ENCODE measurements at places on chromosomes 7 and 10.

DNA sequence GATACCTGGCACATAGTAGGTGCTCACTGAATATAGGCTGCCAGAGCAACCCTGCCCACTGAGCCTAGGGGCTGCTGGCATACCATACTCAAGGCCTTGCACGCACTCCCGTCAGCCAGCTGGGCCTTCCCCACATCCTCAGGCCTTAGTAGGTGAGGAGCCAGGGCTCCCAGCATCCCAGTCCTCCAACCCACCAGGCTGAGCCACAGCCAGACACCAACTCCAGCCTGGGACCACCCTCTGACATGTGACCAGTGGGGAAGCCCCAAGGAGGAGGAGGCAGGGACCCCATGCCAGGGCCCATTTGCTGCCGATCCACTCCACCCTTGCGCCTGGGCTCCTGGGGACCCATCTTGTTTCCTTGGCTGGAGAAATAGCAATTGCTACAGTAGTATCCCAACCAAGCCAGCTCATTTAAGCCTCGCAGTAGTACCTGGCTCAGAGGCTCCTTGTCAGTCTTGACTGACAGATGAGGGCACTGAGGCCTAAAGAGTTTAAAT lies 11.4 kb downstream of the SLIT1 start:
- no peak for DNase-seq

DNA sequence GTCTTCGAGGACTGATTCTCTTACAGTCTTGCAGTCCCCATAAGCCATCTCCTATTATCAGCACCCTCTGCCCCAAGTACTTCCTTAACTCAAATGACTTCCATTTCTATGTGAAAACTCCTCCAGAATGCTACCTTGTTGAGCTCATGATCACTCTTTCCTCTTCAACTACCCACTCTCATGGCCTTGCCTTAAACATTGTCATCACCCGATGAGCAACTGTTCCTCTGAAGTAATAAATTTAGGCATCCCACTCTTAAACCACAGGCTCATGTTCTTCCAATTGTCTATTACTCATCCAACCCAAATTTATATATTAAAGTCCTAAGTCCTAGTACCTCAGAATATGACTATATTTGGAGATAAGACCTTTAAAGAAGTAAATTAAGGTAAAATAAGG lies 152.9 kb downstream of the C1GALT1 start:
- DNase-seq: no peak

DNA sequence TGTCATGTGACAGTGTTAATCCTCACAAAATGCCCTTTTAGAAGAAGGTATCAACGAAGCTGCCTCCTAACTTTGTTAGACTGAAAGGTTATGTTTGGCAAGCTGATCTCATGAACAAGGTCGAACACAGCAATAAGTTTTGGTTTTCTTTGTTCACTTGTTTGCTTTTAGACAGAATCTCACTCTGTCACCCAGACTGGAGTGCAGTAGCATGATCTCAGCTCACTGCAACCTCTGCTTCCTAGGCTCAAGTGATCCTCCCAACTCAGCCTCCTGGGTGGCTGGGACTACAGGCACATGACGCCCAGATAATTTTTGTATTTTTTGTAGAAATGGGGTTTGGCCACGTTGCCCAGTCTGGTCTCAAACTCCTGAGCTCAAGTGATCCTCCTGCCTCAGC lies 1.1 kb downstream of the STRA8 start:
- no peak for DNase-seq

DNA sequence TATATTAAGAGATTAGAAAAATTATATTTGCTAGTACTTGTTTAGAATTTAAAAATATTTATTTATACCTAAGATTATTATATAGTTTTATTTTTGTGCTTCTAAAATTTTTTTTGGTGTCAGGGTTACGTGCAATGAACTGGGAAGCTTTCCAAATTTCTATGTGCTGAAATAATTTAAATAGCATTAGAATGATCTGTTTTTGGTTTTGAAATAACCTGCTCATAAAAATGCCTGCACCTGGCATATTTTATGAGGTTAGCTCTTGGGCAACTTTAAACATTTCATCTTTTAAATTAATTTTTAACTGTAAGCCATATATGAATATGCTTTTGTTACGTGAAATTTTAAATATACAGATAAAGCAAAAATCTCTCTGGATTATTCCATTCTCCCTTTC lies 482.5 kb downstream of the GLRX3 start:
- DNase-seq: no peak

DNA sequence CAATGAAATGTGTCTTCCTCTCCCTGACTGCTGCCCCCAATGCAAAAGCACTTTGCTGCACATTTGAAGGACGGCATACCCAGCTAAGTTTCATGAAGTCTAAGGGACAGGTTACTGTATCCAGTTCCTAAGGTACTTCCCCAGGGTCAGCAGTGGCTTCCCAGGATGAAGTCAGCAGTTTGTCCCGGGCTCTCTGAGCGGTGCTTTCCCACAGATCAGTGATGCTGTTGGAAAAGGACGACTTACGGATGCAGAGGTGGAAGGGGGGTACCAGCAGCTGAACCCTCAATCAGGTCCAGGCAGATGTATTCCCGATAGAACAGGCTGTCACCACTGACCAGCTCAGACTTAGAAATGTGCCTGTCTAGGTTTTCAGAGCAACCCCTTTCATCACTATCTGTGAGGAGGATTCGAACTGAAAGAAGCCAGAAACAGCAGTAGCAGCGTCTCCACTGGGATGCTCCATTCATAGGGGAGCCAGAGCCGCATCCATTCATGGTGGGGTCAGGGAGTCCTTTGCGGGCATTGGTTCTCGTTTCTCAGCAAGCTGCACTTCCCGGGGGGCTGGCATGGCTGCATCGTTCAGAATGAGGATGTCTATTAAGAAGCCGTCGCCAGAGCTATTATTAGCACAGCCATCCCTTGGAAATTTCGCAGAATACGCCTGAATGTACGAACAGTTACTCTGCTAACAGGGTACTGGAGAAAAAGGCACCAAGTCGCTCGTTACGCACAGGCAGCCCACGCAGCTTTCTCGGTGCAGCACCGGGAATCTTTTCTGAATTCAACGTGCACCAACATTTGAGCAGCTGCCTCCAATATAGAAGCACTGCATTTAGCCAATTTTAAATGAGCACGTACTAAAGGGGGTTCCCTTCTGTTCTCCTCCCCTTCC lies 303.7 kb downstream of the PRPF18 start:
- DNase-seq: no peak

DNA sequence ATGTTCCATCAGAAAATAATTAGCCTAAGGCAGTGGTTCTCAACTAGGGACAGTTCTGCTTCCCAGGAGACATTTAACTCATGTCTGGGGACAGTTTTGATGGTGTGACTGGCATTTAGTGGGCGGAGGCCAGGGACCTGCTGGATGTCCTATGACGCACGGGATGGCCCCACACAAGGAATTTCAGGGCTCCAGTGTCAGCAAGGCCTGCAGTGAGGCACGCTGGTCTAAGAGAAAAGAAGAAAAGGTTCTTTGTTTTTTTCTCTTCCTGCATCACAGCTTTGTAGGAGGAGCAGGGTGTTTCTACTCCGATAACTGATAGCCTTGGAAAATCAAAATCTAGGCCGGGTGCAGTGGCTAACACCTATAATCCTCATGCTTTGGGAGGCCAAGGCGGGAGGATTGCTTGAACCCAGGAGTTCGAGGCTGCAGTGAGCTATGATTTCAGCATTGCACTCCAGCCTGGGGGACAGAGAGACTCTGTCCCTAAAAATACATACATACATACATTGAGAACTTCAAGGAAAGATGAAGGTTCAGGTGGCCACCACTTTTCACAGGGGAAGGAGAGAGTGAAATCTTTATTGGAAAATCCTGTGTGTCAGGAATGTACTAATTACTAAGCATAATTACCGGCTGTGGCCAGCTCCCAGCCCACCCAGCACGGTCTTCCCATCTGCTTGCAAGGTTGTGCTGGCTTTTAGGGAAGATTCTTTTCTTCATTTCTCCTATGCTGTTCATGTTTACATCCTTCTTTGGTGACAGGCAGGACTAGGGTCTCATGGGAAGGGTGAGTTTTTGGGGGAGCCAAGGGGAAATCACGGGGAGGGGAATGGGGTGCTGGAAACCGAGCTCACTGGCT lies 150.4 kb downstream of the ACTR3B start:
- no peak for DNase-seq

- DNase-seq: no peak
These were observed 25.9 kb downstream of the GPRIN2 start for GRCh38 chr10:46530249-46531186.

DNA sequence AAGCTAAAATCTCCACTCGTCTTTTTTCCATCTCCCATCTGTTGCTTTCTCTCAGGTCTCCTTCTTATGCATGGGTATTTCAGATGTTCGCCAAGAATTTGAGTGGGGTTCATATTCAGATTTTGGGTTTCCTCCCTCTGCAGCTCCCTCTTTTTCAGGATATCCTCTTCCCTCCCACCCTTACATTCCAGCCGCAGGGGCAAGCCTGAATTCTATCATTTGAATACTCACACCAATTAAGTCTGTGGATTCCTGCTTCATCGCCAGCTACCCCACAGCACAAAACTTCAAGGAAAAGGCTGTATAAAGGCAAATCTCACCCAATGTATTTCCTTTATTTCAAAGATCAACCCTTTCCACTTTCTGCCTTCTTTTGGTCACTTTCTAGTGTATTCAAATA lies 41.6 kb upstream of the FOXI2 start:
- no peak for DNase-seq

GRCh38 chr10:33201971-33202370 lies 132.5 kb downstream of the NRP1 start:
- DNase-seq: no peak

GRCh38 chr10:89327803-89328441 lies at the start of gene IFIT3:
TSS of gene IFIT3 (plus strand) at chr10:89327997. CDS start at chr10:89328074, 77 bp downstream.
- peak; percentile 23 for DNase-seq

DNA sequence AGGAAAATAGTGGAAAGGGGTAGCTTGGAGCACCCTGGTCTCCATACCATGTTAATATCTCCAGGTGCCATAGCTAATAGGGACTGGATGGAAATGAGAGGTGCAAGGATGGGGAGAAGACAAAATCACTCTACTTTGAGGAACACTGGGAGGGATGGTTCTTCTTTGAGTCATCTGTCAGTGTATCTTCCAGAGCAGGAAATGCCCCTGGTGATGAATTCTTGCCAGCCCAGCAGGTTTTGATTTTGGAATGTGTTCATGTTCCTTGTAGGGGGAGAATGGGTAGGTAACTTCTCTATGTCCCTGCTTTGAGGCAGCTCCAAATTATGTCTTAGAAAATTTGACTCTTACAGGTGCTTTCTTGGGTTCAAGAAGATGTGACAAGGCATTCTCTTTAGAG lies 177.0 kb upstream of the GLI3 start:
- DNase-seq: no peak

GRCh38 chr7:149524394-149524793 lies 26.8 kb upstream of the ZNF746 start:
- no peak for DNase-seq

GRCh38 chr7:90625051-90625450 lies 28.9 kb downstream of the CDK14 start:
- DNase-seq: no peak

GRCh38 chr10:81450651-81451050 lies 424.3 kb upstream of the NRG3 start:
- no peak for DNase-seq

- no peak for DNase-seq
These were observed 153.8 kb downstream of the PLPP4 start for GRCh38 chr10:120610791-120611190.

DNA sequence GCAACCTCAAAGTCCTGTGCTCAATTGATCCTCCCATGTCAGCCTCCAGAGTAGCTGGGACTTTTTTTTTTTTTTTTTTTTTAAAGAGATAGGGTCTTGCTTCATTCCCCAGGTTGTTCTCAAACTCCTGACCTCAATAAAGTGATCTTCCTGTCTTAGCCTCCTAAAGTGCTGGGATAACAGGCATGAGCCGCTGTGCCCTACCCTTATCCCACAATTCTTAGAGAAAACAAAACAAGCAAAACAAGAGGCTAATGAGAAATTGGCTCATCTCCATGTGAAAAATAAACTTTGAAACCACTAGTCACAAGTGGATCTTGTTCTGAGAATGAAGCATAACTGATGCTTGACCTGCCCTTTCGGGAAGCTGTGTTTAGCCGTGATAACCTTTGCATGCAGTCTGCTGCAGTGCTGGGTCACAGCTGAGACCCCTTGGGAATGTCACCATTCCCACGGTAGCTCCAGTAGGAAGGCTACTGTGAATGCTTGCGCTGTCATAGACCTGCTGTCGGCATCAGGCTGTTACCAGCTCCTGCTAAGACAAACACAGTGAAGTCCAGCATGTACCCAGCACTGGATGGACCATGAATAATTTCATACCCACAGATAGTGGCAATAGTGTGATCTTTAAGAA lies 290.7 kb upstream of the KIAA1217 start:
- DNase-seq: no peak

DNA sequence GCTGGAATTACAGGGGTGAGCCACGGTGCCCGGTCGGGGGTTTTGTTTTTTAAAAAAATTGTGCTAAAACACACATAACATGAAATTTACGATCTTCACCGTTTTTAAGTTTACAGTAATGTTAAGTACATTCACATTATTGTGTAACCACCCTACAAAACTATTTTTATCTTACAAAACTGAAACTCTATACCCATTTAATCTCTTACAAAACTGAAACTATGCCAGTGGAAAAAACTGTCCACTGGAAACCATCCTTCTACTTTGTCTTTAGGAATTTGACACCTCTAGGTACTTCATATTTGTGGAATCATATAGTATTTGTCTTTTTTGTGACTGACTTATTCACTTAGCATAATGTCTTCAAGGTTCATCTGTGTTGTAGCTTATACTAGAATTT lies 1.0 kb upstream of the PSMC2 start:
- DNase-seq: no peak

GRCh38 chr10:2938869-2939268 lies 128.5 kb upstream of the PFKP start:
- DNase-seq: no peak

- no peak for DNase-seq
These were observed 2.2 kb upstream of the SUN3 start for GRCh38 chr7:48031111-48031510.

GRCh38 chr10:113313722-113314121 lies 239.1 kb upstream of the HABP2 start:
- no peak for DNase-seq

GRCh38 chr7:66804001-66804400 lies 63.5 kb downstream of the RABGEF1 start:
- DNase-seq: no peak

DNA sequence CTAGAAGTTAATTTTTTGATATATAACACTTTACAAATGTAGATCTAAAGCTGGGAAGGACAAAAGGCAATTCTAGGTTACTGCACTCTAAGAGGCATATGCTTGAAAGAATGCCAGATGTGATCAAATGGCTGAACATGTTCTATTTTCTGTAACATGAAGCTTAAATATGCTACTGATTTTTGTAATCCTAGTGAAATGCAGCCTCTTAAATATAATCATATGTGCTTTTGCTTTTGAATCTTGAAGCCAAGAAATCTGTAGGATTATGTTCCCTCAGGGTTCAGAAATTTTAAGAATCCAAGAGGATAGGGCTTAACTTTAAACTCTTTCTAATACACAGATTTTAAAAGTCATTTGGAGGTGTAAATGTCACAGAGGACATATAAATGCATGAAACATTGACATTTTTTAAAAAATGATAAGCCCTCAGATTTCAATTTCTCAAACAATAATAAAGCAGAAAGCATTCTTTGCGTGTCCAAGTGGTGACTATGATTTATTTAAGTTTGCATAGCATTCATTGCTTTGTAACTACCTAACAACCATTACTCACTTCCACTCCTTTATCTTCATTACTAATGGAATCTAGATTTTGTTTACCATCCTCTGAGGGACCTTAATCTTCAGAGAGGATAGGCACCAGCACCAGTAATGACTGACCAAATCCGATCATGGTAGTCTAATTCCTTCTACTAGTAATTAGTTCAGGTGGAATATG lies 170.4 kb downstream of the MAGI2 start:
- DNase-seq: no peak

GRCh38 chr7:81235997-81236396 lies 317.1 kb upstream of the SEMA3C start:
- DNase-seq: no peak

- no peak for DNase-seq
These were observed 233.5 kb downstream of the CUX1 start for GRCh38 chr7:102050864-102051460.
